Ovary (tissue), 10 donors: ENCODE measurements at places on chromosomes 3 and 15. TPM values are rescaled to one million over a fixed set of nuclear protein-coding genes. Genes with fewer than 3 reads are reported as not detected.

DNA sequence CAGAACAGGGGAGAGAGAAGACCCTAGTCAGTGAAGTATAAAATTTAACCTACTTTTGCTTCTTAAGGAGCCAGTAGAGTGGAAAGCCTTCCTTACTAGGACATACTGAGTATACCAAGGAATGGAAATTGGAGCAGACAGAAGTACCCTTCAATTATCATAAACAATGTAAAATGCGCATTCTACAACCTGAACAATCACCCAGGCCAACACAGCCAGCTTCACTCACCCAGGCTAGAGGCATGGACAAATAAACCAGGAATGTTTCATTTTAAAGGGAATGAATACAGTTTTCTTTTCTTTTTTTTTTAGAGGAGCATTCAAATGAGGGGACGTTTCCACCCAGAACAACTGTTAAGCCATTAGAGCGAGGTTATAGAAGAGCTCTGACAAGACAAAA, 41.9 kb upstream of the PLXND1 start:
- DNase-seq: no peak

The FANCD2 gene
- 4.0 TPM for total RNA-seq

- DNase-seq: no peak
Measured at GRCh38 chr3:101521211-101521701, 8.2 kb upstream of the SENP7 start.

DNA sequence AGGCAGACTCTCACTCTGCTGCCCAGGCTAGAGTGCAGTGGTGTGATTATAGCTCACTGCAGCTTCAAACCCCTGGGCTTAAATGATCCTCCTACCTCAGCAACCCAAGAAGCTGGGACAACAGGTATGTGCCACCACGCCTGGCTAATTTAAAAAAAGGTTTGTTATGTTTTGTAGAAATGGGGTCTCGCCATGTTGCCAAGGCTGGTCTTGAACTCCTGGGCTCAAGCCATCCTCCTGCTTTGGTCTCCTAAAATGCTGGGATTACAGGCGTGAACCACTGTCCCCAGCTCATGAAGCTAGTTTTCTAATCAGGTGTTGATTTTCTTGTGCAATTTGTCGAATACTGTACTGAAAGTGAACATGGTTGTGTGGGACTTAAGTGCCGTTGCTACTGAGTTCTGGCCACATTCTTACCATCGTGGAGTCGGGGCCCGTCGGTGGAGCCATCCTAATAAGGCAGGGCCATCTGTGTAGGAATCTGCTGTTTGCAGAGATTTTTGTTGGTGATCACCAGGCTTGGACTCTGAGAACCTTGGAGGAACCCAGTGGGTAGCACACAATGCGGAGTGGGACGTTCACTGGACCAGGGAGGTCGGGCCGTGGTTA, 193.2 kb downstream of the GOLGA6L6 start:
- DNase-seq: no peak

The CFAP100 gene
- not detected for total RNA-seq

The GPR149 gene
- total RNA-seq: not detected

DNA sequence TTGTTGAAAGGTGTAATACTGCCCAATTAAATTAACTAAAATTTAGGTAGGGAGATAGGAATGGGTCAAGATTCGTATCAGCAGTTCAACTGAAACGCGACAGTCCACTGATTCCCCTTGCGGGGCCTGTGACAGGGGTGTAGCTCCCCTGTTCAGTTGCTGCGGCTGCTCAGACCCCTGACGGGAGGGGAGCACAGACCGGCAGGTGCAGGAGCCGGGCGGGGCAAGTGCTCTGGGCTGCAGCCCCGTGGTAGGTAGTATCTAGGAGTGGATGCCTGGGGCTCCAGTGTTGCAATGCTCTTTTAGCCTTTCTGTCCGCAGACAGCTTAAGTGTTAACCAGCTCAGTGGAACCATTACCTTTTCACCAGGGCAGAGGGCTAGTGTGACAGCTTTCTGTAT, 164.9 kb downstream of the ROBO2 start:
- no peak for DNase-seq

The TMEM207 gene
- not detected for total RNA-seq

The NMNAT3 gene
- 19.0 TPM for total RNA-seq

DNA sequence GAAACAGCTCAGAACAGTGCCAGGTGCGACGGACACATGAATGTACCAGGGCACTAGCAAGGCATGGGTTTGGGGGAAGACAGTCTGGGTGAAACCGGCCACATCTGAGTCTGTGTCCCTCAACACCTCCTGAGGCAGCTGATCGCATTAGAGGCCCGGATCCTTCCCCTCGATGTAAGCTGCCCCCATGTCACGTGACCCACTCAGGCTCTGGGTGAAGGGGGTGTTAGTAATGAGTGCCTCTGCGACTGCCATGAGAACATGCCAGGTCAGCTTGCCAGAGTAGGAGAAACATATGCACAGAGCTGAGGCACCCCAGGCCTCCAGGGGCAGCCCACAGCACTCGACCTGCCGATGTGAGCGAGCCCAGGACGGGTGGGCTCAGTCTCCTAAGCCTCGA, 29.7 kb downstream of the PRR23E start:
- no peak for DNase-seq

DNA sequence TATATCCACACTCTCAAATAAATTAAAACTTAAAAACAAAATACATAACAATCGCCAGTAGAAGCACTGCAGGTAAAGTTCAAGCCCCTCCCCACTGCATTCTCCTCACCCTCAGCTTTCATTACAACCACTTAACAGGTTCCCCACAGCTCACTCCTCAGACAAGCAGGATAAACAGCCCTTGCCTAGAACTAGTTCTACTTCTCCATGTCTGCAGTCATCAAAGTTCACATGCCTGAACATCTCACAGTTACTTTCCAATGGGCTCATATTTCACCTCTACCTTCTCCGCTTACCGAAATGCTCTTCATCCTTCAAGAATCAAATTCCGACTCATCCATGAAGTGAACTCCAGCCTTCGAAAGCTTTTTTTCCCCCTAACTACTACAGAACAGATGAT, 4.1 kb downstream of the YEATS2 start:
- no peak for DNase-seq

- DNase-seq: no peak
Measured at GRCh38 chr15:58309963-58310928, 121.5 kb upstream of the LIPC start.
